ENCODE measurements at places on chromosomes 12 and 14. TPM values are rescaled to one million over a fixed set of nuclear protein-coding genes. Genes with fewer than 3 reads are reported as not detected.

DNA sequence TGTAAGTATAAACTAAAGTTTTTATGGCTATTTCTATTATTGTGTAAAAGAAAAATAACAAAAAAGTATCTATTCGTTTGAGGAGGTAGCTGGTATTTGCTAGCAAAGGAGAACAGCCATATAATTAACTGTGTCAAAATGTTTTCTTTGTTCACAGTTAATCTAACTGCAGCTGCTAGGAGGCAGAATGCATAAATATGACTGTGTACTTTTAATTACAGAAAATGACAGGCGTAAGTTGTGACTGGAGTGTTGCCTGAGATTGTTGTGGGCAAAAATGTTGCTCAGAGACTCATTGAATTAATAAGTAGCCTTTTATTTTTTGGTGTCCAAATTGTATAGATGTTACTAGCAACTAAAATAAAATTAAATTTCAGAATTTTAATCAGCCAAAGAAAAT lies 33.5 kb downstream of the PTPRO start:
- no peak for DNase-seq
- H3K4me1 ChIP-seq = no peaks in the 10 kb centered on the region
- H3K27me3 ChIP-seq = no peaks in the 10 kb centered on the region
- H3K4me3 ChIP-seq = no peak overlapping the region

DNA sequence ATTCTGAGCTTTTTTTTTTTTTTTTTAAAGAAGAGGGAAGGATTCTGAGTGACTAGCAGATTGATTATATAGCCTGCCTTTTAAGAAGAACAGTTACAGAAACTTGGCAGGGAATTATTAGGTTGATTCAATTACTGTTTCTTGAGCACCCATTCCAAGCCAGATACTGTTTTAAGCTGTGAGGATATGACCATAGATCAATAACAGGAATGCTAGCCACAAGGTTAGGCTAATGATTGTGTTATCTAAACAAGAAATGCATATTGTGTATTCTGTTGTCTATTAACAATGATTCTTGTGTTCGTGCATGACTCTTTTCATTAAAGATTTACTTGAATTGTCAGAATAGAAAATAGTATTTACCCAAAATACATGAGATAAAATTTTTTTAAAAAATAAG lies 67.1 kb downstream of the PRORP start:
- no peaks in the 10 kb centered on the region for H3K4me1 ChIP-seq
- peaks cover 8% of the 10 kb centered on the region for H3K36me3 ChIP-seq
- no peaks in the 10 kb centered on the region for H3K27me3 ChIP-seq
- DNase-seq = no peak
- no peak overlapping the region for H3K4me3 ChIP-seq

- H3K27me3 ChIP-seq = no peaks in the 10 kb centered on the region
- no peak for DNase-seq
- no peak overlapping the region for H3K27ac ChIP-seq
- H3K36me3 ChIP-seq = no peaks in the 10 kb centered on the region
- H3K4me1 ChIP-seq = no peaks in the 10 kb centered on the region
- no peak overlapping the region for H3K4me3 ChIP-seq
Measured at GRCh38 chr12:104969343-104969742, 11.3 kb upstream of the SLC41A2 start.

GPN3 gene
- total RNA-seq = 42.2 TPM

TBC1D30 gene
- 1.9 TPM for total RNA-seq
